ENCODE measurements at places on chromosomes 7 and 10.
A peak's percentile ranks its signal among the peaks of the same experiment; 100 is the strongest.

DNA sequence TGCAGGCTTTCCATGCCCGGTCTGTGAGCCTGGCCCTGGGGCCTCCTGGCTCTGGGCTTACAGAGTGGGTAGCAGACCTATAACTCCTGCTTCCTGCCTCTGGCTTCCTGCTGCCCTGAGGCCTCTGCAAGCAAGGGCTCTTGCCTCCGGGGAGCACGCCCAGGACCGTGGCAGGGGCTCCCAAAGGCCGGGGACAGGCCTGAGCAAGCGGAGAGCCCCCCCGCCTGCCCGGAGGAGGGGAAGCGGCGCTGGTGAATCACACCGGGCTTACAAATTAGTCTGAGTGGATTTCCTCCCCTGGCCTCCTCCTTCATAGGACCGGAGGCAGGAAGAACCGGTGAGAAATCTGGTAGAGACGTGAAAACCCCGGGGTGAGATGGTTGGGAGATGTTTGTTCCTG lies 1.5 kb upstream of the MYL10 start:
- DNase-seq = no peak

DNA sequence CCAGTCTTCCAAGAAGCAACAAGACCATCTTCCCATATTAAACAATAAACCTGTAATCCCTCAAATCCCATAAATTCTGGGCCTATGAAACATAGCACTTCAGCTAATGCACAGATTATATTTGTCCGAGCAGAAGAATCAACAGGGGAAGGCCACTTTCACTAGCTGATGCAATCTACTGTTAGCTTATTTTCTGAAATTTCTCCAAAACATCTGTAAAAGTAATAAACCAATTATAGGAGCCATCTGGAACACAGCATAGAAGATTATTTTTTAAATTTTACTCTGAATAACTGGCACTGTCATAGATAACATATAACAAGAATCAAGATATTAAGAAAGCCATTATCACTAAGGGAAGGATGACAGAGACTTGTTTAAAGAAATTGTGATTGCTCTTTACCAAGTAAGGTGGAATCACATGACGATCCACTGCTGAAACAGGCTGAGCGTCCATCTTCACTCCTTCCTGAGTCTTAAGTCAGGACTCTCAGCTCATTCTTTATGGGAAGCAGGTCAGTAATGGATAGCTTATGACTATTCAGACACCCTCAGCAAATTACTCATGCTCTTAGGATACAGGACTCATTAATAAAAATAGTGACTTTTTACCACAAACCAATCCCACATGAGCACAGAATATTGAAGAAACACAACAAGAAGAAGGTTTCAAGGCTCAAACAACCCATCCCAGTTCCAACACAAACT lies 719.5 kb downstream of the XPNPEP1 start:
- DNase-seq = peak; percentile 10

DNA sequence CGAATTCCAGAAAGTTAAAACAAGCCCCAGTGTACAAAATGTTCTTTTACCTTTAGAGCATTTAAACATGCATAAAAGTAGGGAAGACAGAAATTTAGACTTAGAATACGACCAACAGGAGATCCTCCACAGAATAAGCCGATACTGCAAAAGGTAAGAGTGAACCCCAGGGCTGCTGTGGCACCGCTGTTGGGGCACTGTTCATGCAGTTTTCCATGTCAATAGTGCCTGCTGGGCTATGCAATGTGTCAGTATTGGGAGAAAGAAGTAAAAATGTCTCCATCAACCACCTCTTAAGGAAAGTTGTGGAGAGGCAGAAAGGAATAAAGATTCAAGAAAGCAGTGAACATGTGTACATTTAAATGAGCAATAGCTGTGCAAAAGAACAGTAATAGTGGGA lies 326.5 kb upstream of the SEMA3C start:
- no peak for DNase-seq

GRCh38 chr10:60352105-60352504 lies 37.6 kb downstream of the ANK3 start:
- DNase-seq = no peak

DNA sequence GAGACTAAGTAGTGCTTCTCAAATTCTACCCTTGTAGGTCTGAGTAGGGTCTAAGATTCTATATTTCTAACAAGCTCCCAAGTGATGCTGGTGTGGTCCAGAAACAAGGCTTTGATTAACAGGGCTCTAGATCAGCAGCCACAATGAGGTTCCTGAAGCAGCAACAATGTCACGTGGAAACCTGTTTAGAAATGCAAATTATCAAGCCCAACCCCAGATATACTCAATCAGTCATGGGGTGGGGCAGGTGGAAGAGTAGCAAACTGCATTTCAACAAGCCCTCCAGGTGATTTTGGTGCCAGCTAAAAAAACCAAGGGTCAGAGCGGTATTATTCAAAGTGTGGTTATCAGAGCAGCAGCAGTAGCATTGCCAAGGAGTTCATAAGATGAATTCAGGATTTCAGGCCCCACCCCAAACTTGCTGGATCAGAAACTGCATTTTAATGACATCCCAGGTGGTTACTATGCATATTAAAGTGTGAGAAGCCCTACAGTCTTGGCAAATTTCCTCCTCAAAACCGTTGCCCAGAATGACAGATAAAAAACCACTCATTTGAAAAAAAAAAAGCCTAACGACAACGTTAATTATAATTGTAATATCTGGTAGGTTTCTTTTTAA lies 199.2 kb downstream of the AHR start:
- no peak for DNase-seq

DNA sequence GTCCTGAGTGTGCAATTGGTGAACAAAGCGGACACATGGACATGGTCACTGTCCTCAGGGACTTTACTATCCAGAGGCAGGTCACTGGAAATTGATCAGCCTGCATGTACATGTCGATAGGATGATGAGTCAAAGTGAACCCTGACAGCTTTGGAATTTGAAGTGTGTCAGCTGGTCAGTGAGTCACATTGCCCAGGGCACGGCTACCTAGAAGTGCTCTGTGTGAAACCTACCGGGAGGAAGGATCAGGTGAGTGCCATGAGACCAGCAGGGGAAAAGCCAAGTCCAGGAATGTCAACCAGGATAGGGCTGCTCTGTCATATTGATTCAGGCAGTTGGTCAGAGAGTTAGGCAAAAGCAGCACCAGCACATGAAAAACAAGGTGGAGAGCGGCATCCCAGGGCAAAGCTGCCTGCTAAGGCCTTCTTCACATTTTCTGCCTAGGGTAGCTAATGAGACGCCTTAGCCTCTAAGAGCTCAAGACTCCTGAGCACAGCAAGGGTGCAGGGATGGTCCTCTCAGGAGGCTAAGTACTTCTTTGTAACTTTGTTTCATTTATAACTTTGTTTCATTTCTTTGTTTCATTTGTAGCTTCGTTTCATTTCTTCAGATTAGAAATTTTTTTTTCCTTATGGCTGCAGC lies 19.4 kb upstream of the PDCD4 start:
- DNase-seq = no peak

GRCh38 chr7:73919694-73920375 lies 58.9 kb downstream of the TMEM270 start:
- DNase-seq = no peak

GRCh38 chr7:41881331-41882130 lies 178.6 kb upstream of the INHBA start:
- DNase-seq = no peak

- DNase-seq = no peak
These were observed 638.7 kb downstream of the SORCS1 start for GRCh38 chr10:106525835-106526234.

- no peak for DNase-seq
These were observed 253.9 kb downstream of the PPP1R3A start for GRCh38 chr7:113664867-113665266.

GRCh38 chr10:73857446-73857845 lies 16.9 kb downstream of the CAMK2G start:
- peak; percentile 68 for DNase-seq

DNA sequence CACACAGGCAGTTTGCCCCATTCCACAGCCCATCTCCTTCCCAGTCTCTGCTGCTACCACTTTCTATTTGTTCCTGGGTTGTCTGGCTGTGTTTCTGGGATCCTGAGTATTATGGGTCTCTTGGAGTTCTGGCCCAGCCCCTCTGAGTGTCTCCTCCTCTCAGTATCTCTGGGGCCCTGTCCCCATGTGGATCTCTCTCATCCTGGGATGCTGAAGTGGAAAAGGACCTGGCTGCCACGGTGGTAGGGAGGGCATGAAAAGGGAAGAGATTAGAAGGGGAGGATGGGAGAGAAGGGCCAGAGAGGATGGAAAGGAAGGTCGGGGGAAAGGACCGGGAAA lies 54.5 kb upstream of the LBX1 start:
- no peak for DNase-seq

GRCh38 chr7:104497379-104497967 lies 169.1 kb downstream of the LHFPL3 start:
- no peak for DNase-seq

- DNase-seq = peak; percentile 63
These were observed 207.0 kb downstream of the ANK3 start for GRCh38 chr10:60182691-60183090.

GRCh38 chr10:77566236-77566635 lies 71.4 kb downstream of the KCNMA1 start:
- DNase-seq = peak; percentile 49
